ENCODE measurements at places on chromosomes 2 and 18.

DNA sequence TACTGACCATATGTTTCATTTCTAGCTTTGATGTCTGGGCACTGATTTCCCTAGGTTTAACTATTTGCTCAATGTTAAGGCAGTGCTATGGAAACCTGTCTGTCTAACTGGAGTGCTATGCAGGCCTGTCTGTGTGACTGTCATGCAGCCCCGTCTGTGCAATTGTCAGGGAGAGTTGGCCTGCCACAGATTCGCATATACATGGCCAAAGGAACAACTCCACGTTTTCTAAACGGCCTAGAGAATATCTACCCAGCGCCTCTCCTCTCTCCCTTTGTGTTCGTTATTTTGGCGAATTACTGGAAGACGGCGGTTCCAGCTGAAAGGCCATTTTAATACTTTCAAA lies 59.6 kb upstream of the PSME4 start:
- no peak for DNase-seq

- DNase-seq, result no peak
Measured at GRCh38 chr2:182854375-182855105, 11.9 kb downstream of the FRZB start.

DNA sequence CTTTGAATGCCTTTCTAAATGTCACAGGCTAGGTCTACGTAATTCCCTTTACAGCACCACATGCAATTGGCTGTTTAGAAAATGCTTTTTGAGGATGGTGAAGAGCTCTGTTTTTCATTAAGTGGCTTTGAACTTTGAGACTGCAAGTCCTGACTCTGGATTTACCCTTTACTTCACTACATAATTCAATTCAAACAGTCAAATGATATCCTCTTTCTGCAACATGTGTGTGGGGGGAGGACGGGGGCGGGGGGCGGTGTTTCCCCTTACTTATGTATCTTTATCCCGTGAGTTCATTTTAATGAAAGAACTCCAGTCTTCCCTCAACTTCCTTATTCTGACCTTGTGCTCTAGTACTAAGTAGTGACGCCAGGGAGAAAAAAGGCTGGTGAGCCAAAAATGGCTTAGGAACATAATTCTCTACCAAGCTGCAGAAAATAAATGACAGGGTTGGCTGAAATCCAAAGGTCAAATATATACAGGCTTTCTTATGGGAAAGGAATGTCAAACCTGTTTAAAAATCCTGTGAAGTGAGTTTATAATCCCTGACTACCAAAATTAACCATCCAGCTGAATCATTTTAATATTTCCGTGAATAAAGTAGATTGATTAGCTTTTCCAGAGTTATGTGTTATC lies 119.6 kb downstream of the SLC8A1 start:
- DNase-seq, result no peak

DNA sequence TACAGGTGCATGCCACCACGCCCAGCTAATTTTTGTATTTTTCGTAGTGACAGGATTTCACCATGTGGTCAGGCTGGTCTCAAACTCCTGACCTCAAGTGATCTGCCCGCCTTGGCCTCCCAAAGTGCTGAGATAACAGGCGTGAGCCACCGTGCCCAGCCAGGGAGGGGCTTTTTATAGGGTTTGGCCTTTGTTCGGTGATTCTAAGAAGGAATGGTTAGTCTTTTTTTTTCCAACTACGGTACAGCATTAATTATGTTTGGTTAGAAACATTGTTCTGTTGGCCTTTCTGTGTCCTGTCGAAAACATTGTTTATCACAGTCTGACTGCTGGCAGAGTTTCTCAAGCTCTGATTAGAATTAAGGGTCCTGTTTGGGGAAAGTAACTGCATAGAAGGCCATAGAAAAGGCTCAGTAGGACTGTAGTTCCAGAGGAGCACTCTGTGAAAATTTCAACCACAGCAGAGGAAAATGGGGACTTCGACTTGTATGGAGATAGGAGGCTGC lies 19.3 kb upstream of the SMCHD1 start:
- no peak for DNase-seq

GRCh38 chr18:28574175-28574574 lies 397.2 kb upstream of the CDH2 start:
- DNase-seq, result no peak

GRCh38 chr2:162710287-162710890 lies 128.2 kb downstream of the KCNH7 start:
- no peak for DNase-seq

GRCh38 chr2:102850888-102851287 lies 89.1 kb downstream of the TMEM182 start:
- no peak for DNase-seq

GRCh38 chr2:45299361-45299760 lies 290.1 kb upstream of the SIX2 start:
- no peak for DNase-seq

- no peak for DNase-seq
Measured at GRCh38 chr2:212536817-212537725, 1.5 kb downstream of the ERBB4 start.

- no peak for DNase-seq
Measured at GRCh38 chr2:74618410-74619083, 29.6 kb downstream of the M1AP start.

GRCh38 chr18:76980663-76981395 lies 151.8 kb downstream of the MBP start:
- no peak for DNase-seq

- DNase-seq, result no peak
Measured at GRCh38 chr2:160317181-160318099, 117.4 kb upstream of the ITGB6 start.

- no peak for DNase-seq
Measured at GRCh38 chr2:232200195-232200594, 178.4 kb upstream of the ALPP start.

GRCh38 chr2:24515831-24516230 lies 24.8 kb downstream of the NCOA1 start:
- no peak for DNase-seq

GRCh38 chr2:10785260-10785659 lies 27.3 kb downstream of the PDIA6 start:
- no peak for DNase-seq

- no peak for DNase-seq
Measured at GRCh38 chr18:48934723-48935432, 15.9 kb downstream of the SMAD7 start.

DNA sequence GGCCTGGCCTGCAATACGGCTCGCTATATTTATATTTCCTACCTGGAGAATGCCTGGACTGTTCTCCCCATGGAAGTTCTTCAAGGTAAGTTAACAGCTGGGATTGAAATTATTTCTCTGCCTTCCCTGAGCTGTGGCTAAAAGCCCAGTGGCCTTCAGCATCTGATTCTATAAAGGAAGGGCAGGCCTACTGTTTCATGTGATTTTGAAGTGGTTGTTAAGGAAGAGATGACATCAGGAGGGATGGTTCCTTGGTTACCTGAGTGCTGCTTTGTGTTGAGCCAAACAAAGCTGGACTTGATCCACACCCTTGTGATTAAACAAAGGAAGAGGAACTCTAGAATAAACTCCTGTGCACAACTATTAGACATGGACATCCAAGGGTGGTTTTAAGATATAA lies 61.6 kb downstream of the MFSD6 start:
- no peak for DNase-seq

GRCh38 chr2:151111599-151112278 lies 149.9 kb downstream of the RBM43 start:
- no peak for DNase-seq

DNA sequence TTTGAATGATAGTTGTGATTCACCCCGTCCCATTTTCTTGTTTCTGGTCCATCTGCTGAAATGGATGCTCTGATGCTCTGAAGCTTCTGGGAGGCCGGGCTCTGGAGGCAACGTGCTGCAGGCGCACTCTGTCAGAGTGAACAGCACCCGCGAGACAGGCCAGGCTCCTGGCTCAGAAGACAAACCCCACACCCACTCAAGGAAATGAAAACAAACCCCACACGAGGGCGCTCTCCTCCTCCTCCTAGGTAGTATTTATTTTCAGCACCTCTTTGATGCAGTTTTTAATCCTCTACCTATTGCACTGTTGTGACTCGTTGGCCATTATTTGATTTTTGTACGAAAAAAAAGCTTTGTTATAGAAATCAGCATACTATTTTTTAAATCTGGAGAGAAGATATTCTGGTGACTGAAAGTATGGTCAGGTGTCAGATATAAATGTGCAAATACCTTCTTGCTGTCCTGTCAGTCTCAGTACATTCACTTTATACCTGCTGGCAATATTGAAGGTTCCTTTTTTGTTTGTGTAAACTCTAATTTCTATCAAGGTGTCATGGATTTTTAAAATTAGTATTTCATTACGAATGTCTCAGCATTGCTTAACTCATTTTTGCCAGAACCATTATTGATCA lies 10.3 kb upstream of the CHST10 start:
- no peak for DNase-seq

GRCh38 chr18:4524096-4524495 lies 69.0 kb upstream of the DLGAP1 start:
- DNase-seq, result no peak

DNA sequence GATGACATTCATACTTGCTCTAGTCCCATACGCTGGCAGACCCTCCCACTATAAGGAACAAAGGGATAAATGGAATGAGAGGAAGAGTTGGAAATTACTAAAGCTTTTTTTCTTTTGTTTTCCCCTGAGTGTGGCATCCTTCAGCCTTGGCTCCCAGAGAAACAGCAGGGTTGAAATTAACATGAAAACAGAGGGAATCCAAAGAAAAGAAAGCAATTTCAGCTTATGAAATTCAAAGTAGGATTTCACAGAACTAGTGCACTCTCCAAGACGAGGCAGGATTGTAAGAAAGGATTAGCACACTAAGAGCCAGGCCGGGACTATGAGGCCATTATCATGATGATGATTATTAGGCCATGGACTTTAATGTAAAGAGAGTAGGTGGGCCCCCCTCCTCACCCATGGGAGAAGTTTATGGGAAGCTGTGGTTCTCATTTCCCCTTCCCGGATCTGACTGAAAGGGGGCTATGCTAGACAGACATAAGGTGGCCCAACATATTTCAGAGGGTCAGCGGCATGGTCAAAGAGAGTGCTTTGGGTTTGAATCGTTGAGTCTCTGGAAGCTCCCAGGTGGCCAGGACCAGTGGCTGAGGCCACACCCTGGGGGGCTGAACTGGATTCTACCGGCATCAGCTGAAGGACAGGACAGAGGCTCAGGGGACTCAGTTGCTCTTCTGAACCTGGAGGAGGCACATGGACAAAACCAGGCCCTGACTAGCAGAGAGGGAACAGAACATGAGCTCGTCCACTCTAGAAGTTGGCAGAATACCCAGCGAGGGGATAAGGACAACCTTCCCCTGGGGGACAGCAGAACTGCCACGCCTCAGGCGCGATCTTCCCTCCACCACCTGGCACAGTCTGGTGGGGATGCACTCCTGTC lies 100.1 kb upstream of the ARL4C start:
- DNase-seq, result no peak

- no peak for DNase-seq
Measured at GRCh38 chr2:24336811-24337210, 23.5 kb downstream of the ITSN2 start.

- DNase-seq, result no peak
Measured at GRCh38 chr2:195304310-195304709, 352.7 kb upstream of the SLC39A10 start.

DNA sequence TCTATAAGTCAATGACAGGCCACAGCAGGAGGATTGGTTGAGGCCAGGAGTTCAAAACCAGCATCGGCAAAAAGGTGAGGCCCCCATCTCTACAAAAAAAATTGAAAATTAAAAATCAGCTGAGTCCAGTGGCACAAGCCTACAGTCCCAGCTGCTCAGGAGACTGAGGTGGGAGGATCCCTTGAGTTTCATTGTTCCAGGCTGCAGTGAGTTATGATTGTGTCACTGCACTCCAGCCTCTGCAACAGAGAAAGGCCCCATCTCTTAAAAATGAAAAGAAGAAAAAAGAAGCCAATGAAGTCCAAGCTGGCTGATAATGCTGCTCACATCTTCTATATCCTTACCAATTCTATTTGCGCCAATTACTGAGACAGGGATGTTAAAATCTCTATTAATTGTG lies 39.1 kb downstream of the MRPS5 start:
- no peak for DNase-seq

- DNase-seq, result no peak
Measured at GRCh38 chr2:6073191-6074088, 381.3 kb downstream of the SOX11 start.

DNA sequence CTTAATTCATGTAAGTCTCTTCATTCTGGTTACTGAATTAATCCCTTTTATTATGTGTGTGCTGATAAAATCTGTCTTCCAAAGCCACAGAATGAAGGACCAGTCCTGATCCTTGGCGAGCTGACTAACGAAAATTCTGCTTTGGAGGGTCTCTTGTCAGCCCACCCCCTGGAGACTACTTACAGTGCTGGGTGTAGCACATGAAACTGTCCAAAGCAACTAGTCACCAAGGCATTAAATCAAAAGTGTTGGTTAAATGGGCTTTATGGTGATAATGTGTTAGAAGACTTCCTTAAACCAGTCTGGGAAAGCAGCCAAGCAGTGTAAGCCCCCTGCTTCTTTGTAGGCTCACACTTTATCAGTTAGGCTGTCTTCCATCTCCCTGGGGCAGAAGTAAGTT lies 420.2 kb downstream of the SUCLG1 start:
- DNase-seq, result no peak

- DNase-seq, result no peak
Measured at GRCh38 chr2:234478121-234478858, 18.6 kb downstream of the ARL4C start.

GRCh38 chr2:70145851-70146739 lies 44.7 kb downstream of the C2orf42 start:
- DNase-seq, result no peak

DNA sequence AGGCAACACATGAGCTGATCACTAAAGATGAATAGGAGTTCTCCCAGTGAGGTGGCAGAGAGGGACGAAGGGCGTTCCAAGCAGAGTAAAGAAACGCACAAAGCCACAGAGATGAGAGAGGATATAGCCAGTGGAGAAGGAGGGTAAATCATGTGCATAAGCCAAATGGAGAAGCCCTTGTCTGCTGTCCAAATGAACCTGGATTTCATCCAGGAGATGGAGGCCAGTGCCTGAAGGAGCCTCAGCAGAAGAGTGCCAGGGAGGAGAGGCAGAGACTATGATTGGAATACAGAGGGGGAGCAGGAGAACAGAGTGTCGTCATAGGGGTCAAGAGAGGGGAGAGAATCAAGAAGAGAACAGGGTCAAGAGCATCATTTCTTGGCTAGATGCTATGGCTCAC lies 48.9 kb upstream of the STPG4 start:
- DNase-seq, result no peak

DNA sequence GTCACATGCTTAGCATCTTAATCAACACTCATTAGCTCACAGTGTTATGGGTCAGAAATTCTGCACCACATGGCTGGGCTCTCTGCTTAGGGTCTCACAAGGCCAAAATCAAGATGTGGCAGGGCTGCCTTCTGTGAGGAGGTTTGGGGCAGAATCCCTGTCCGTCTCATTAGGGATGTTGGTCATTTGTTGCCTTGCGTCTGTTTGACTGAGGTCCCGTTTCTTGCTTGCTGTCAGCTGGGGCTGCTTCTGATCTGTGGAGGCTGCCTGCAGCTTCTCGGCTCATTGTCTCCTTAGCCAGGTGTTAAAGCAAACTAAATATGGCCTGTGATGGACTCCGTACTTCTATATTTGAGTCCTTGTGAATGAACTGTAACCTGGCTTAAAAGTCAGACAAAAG lies 146.5 kb downstream of the NDUFA10 start:
- no peak for DNase-seq

- DNase-seq, result no peak
Measured at GRCh38 chr18:25077038-25077943, 274.7 kb downstream of the ZNF521 start.

GRCh38 chr2:1590596-1591460 lies 153.5 kb downstream of the PXDN start:
- no peak for DNase-seq

- DNase-seq, result peak; percentile 55
Measured at GRCh38 chr2:148603562-148603920, 41.0 kb upstream of the EPC2 start.

All from GM18507 (cell line).